Activated CD4-positive, alpha-beta T cell treated with anti-CD3 and anti-CD28 coated beads, Interleukin-2, amount 50 U/mL, for 4 hours (primary cell): ENCODE measurements at places on chromosomes 3 and 15.

- DNase-seq = no peak
Observed at GRCh38 chr3:155026999-155027591, 53.0 kb upstream of the MME start.

GRCh38 chr15:29740692-29741311, 81.5 kb downstream of the TJP1 start:
- no peak for DNase-seq

DNA sequence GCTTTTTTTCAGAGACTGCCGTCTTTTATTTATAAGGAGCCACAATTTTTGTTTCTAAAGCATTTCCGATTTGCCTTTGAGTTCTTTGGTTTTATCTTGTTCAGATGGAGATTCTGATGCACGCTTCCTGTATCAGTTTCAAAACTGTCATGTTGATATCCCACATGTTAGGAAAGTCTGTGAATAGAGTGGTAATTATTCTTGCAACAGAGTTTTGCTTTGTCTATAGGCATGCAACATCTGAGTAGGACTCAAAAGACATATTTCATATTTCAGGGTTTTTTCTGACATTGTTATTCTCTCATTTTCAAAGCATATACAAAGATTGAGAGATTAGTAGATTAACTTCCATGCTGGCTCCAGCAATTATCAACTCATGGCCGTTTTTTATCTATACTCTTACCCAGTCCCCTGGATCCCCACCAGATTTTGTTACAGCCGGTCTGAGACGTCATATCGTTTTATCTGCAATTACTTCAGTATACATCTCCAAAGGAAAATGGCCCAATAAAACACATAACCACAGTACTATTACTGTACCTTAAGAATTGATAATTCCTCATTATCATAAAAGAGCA, 22.4 kb downstream of the PAQR5 start:
- no peak for DNase-seq

- no peak for DNase-seq
Observed at GRCh38 chr3:31567036-31567435, 34.3 kb downstream of the STT3B start.

DNA sequence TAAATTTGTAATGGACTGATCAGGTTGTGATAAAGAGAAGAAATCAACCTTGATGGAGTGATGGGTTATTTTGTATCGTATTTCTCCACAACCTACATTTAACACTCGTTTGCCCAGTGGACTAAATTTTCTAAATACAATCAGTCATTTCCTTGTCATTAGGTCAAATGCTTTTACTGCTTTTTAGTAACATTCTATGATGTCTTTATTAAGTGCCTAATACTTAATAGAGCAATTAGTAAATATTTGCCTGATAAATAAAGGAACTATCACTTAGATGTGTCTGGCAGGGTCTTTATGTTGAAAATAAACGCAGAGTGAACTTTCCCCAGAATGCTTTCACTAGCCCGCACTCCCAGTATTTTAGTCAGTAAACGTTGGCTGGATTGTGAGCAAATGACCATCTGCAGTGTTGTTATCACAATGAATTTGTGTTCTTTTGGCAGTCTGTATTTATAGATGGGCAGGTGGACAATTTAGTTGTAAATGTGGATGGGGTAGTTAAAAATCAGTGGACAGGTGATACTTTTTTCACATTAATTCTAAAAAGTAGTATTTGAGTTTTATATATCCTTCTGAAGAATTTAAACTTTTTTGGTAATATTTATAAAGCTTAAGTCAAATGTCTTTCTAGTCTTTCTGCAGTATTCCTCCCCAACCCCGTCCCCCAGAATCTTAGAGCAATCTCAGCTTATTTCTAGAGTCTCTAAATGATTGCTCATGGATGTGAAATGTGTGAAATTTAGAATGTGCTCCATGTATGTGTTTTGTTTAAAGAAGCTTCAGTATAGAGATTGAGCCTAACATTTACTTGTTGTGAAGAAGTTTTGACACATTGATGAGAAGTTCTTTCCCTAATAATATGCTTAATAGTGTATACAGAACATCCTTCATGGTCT, 4.9 kb downstream of the USP3 start:
- no peak for DNase-seq
